Nucleus accumbens (tissue), 56 donors: ENCODE measurements at places on chromosomes 16 and 17.
A peak's percentile ranks its signal among the peaks of the same experiment; 100 is the strongest.

DNA sequence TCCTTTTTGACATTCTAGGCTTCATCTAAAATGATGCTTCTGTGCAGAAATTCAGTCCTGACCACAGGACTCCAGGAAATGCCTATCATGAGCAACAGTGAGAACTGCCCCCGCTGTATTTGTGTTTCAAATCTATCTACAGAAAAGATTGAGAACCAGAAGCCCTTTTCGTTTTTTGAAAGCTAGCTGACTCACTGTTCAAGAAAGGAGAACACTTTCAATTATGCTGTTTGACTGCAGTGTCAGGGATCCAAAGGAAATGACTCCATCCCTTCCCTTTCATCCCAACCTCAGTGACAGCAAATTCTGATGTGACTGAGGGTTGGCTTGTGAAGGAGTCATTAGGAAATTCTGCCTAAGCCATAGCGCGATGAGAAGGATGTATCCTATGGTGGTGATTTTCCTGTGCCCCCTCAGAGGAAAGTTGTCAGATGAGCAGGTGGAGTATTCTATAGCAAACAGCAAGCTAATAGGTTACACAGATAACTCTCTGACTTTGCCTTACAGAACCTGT is 622.3 kb downstream of the TMEM114 start:
- DNase-seq = no peak

GRCh38 chr16:75361936-75362335 is 71.4 kb downstream of the CFDP1 start:
- no peak for DNase-seq

DNA sequence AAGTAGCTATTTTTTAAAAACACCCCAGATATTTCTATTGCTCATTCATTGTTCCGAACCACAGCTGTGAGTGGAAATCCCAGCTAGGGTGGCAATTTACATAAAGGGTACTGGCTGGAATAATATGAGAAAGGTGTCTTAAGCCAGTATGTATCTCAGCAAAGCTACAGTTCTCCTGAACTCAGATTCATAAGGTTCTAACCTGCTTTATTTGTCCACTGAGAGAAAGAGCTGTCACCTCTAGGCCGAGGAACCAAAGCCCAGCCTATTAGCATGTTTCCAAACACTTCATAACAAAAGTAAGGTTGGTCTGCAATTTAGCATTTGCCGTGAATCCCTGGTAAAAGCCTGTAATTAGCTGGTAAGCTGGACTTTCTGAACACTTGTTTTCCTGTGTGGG is 57.0 kb upstream of the CLEC19A start:
- no peak for DNase-seq

DNA sequence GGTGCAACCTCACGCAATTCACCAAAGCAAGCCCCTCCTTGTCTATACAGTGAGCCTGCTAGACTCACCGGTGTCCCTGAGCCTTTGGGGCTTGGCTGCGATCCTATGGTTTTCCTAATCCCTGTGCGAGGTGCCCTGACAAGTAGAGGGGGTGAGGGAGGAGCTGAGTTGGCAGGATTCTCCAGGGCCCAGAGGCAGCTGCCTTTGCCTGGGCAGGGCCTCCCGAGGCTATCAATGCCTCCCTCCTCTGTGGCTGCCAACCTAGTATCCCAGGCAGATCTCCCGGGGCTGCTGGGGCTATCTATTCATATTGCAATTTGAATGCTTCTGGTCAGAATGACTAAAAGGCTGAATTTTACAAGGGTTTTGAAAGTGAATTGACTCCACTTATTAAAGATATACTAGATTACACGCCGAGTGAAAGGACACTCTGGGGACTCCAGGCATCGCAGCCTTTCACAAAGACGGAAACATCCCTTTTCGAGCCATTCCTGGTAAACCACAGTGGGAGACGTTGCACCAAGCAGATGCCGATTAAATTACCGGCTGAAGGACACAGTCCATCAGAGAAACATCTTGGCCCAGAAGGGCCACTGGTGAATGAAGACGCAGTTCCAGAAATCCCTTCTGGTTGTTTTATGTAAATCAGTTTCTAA is 11.3 kb upstream of the PITPNM3 start:
- DNase-seq = no peak

- DNase-seq = no peak
These were observed 26.9 kb upstream of the TENT4B start for GRCh38 chr16:50126183-50126582.

DNA sequence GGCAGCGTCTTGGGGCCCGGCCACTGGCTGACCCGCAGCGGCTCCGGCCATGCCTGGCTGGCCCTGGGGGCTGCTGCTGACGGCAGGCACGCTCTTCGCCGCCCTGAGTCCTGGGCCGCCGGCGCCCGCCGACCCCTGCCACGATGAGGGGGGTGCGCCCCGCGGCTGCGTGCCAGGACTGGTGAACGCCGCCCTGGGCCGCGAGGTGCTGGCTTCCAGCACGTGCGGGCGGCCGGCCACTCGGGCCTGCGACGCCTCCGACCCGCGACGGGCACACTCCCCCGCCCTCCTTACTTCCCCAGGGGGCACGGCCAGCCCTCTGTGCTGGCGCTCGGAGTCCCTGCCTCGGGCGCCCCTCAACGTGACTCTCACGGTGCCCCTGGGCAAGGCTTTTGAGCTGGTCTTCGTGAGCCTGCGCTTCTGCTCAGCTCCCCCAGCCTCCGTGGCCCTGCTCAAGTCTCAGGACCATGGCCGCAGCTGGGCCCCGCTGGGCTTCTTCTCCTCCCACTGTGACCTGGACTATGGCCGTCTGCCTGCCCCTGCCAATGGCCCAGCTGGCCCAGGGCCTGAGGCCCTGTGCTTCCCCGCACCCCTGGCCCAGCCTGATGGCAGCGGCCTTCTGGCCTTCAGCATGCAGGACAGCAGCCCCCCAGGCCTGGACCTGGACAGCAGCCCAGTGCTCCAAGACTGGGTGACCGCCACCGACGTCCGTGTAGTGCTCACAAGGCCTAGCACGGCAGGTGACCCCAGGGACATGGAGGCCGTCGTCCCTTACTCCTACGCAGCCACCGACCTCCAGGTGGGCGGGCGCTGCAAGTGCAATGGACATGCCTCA is 773 bp downstream of the NTN3 start:
- no peak for DNase-seq

GRCh38 chr17:2814481-2815341 is 18.5 kb downstream of the RAP1GAP2 start:
- DNase-seq = no peak

GRCh38 chr16:1812732-1813163 is 13.9 kb downstream of the HAGH start:
- no peak for DNase-seq

GRCh38 chr17:16814439-16814838 is 124.4 kb downstream of the CCDC144A start:
- no peak for DNase-seq

- no peak for DNase-seq
These were observed 1.3 kb upstream of the RDM1 start for GRCh38 chr17:35931794-35932425.

DNA sequence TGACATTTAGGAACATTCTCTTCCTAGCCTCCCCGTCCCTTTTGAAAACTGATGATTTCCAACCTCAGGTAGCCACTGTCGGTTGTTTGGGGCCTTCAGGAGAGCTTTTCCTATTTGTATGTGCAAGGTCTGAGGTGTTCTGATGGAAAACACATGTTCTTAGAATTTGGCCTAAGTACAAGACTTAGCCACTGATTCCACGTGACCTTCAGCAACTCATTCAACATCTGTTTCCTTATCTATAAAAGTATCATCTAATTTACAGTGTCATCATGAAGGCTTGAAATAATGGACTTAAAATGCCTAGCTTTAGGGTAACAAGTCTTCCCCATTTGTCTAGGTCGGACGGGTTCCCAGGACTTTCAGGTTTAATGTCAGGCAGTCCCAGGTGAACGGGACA is 259.3 kb downstream of the SOX9 start:
- DNase-seq = no peak

DNA sequence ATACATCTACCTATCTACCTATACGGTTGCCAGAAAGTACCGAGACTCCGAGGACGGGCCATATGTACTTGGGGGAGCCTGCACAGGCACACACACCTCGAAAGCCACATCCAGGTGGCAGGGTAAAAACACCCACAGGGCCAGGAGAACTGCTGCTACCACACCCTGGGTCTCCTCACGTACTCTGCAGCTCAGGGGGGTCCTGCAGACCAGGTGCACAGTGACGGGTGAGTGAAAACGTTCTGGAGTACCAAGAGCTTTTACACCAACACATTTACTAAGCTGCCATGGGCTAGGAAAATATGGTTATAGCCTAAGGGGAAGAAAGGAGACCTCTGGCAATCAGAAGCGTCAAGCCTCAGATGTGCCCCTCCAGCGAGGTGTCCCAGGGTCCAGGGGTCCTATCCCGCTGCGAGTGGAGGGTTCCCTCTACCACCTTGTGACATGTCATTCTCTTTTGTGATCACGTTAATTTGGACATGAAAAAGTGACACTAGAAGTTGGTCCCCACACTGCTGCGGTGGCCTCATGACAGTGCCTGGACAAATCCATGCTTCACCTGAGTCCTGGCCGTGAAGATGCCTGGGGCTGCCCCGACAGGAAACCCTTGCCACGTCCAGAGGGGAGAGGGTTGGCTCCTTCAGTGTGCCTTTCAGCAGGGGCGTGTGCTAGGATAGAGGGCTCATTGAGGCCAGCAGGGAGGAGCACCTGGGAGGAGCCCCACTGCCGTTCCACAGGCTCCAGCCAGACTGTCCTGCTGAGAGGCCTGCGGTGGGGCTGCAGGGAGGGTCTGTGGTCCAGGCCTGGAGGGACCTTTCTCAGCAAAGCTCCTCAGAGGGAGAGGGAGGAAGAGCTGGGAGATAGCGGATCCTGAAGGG is 1.8 kb downstream of the CANT1 start:
- DNase-seq = no peak

- DNase-seq = no peak
These were observed 1.5 kb upstream of the MARF1 start for GRCh38 chr16:15644267-15644961.

DNA sequence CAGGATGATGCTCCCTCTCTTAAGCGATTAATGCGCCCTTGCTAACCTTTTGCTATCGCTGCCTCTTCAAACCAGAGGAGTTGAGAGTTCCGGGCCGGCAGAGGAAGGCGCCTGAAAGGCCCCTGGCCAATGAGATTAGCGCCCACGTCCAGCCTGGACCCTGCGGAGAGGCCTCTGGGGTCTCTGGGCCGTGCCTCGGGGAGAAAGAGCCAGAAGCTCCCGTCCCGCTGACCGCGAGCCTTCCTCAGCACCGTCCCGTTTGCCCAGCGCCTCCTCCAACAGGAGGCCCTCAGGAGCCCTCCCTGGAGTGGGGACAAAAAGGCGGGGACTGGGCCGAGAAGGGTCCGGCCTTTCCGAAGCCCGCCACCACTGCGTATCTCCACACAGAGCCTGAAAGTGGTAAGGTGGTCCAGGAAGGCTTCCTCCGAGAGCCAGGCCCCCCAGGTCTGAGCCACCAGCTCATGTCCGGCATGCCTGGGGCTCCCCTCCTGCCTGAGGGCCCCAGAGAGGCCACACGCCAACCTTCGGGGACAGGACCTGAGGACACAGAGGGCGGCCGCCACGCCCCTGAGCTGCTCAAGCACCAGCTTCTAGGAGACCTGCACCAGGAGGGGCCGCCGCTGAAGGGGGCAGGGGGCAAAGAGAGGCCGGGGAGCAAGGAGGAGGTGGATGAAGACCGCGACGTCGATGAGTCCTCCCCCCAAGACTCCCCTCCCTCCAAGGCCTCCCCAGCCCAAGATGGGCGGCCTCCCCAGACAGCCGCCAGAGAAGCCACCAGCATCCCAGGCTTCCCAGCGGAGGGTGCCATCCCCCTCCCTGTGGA is 16.0 kb upstream of the STH start:
- DNase-seq = no peak

- DNase-seq = peak; percentile 47
These were observed 4.9 kb upstream of the NDRG4 start for GRCh38 chr16:58494981-58495520.

DNA sequence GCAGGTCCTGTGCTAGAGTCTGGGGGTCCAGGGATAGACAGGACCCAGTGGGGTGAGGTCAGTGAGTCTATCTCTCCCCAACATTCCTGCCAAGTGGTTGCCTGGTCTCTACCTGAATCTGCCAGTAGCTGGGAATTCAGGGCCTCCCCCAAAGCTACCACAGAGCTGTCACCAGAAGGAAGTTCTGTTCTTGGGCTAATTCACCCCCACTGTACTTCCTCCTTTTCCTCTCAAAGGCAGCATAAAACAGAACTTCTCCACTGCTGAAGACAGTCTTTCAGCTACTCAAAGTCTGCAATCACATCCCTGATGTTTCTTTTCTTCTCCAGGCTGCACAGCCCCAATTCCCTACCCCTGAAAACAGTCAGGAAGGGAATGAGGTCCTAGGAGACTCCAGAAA is 8.7 kb downstream of the CAMTA2 start:
- no peak for DNase-seq

- DNase-seq = no peak
These were observed 56.5 kb upstream of the ZNF750 start for GRCh38 chr17:82896071-82897000.

DNA sequence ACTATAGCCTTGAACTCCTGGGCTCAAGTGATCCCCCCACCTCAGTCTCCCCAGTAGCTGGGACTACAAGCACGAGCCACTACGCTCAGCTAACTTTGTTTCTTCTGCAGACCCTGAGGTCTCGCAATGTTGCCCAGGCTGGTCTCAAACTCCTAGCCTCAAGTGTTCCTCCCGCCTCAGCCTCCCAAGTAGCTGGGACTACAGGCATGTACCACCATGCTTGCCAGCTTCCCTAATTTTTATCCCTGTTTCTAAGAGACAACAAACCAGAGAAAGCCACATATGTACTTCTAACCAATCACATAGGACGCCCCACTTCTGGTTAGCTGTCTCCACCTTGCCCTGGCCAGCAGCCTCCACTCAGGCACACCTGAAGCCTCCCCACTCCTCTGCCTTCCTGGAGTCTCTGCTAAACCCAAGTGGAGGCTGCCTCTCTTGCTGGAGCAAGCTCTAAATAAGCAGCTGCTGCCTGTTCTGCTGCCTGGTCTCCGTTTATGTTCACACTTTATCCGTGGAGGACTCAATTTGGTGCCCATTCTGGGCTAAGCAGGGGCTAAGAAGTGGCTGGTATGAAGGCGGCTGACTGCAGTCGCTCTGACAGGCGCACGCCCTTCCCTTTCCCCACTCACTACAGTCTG is 24.7 kb downstream of the NSMCE1 start:
- DNase-seq = no peak

DNA sequence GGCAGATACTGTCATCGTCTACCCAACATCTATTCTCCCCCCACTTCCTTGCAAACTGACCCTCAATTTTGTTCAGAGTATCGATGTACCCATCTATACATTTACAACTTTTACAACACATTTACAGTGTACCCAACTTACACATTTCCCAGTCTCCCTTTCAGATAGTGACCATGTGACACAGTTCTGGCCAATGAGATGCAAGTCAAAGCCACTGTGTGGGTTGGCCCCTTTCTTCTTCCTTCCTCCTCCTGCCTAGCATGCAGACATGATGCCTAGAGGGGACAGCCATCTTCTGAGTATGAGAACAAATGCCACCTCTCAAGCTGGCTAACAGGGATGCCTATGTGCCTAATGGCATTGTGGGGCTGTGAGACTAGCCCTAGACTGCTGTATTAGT is 11.3 kb upstream of the NFAT5 start:
- no peak for DNase-seq

DNA sequence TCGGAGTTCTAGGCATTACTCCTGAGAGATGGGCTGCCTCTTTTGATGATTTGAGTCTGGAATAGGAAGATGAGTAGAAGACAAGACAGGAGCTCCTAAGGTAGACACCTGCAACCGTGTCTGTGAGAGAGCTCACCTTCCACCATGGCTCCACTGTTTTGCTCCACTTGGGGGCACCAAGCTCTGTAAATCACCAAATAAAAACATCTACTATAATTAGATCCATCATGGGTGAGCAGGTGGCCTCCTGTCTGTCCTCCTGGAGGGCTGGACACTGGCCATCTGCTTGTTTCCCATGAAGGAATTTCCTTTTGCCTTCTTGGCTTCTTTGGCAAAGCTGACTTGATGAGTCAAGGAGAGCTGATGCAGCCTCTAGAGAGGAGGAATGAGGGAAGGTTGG is 179.0 kb downstream of the HAPSTR1 start:
- no peak for DNase-seq
